Activated CD4-positive, CD25-positive, alpha-beta regulatory T cell treated with anti-CD3 and anti-CD28 coated beads, Interleukin-2, amount 50 U/mL, for 72 hours (primary cell): ENCODE measurements at places on chromosomes 4 and X.
A peak's percentile ranks its signal among the peaks of the same experiment; 100 is the strongest.

GRCh38 chr4:101439926-101440325 is 92.6 kb upstream of the PPP3CA start:
- DNase-seq = no peak

DNA sequence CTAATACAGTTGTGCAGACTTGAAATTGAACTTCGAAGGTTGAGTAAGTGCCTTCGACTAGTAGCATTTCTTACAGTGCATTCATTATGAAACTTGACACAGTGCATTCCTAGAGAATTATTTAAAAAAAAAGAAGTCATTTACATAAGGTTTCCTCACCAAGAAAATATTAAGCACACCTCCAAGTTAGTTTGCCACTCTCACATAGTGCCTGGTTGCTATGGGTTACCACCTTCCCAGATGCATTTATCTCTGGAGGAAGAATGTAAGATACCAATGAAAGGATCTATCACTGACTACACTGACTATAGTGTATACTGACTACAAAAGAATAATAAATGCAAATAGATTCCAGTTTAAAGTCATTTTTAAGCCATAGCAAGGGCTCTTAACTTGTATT is 311.9 kb upstream of the RASGEF1B start:
- DNase-seq = no peak

GRCh38 chr4:143482840-143483239 is 30.7 kb upstream of the SMARCA5 start:
- DNase-seq = no peak

DNA sequence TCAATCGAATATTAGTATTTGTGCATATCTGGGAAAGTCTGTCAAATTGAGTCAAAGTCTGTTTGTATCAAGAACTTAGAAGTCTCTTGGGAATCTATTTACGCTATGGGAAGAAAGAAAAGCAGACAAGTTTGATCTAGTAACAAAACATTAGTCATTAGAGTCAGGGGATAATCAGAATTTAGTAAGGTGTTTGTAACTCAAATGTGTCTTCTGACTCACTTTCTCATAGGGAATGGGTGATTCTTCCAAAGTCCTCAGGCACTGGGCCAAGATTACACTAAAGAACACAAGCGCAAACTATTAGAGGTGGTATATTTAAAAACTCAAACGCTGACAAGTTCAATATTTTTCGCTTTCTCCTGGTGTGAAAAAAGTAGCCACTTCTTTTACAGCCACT is 926.5 kb downstream of the PDHA2 start:
- no peak for DNase-seq

DNA sequence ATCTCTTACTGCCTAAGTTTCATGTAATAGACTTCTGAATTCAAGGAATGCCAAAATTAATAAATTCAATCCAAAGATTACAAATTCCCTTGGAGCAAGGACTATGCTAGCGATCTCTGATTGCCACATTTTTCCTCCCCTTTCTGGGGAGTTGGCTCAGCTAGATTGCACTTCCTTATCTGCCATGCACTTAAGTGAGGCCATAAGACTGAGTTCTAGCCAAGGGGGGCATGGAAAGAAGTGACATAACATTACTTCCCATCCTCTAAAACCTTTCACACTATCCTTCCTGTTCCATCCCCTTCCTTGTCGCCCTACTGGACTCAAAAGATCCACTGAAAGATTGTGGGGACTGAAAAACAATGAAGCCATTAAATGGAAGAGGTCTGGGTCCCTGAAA is 53.8 kb upstream of the TXK start:
- DNase-seq = no peak

- no peak for DNase-seq
These were observed 10.3 kb downstream of the SNX25 start for GRCh38 chr4:185219551-185220344.

DNA sequence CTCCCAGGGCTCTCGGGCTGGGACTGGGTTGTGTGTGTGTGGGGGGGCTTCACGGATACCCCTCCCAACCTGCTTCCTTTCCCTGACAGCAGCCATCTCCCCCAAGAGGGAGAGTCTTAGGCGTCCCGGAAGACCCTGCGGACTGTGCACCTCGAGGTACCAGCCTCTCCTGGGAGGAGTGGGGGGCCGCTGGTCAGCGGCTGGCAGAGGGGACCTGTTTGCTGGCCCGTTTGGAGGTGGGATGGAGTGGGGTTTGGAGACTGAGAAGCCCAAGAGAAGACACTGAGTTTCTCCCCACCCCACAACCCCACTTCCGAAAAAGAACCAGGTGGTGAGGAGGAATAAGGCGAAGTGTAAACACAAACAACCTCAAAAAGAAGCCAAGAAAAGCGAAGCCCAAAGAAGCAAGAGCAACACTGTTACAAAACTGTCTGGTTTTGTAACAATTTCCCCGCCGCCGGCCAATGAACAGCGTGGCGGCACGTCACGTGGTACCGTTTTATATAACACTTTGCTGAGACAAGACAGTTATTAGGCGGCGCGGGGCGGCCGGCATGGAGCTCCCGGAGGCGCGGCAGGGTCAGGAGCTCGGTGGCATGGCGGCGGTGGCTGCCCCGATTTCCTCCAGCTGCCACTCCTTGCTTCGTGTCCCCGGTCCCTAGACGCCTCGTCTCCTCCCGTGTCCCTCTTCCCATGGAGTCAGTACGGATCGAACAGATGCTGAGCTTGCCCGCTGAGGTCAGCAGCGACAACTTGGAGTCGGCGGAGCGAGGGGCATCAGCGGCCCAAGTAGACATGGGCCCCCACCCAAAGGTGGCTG is at the start of gene LONRF3:
TSS of gene LONRF3 (plus strand) at position 531 of the 820 bp plus-strand sequence. CDS start at position 694, 163 bp downstream.
- DNase-seq = peak; percentile 59

DNA sequence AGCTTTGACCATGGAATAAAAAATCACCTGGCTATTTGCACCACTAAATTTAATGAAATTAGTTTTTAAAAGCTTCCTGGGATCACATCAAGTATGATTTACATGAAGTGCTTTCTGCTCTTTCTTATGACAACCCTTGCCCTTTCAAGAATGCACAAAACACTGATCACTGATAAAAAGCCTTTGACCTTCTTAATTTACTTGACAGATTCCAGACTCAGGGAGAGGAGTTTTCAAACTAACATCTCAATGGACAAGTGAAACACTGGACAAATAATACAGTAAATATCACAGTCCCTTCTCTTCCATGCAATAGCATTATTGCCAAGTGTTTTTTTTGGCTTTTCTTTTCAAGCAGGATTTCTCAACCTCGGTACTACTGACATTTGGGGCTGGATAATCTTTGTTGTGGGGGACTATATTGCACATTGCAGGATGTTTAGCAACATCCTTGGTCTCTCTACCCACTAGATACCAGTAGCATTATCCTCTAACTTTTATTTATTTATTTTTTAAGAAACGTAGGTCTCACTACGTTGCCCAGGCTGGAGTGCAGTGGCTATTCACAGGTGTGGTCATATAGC is 86.3 kb downstream of the ZNF827 start:
- DNase-seq = no peak

DNA sequence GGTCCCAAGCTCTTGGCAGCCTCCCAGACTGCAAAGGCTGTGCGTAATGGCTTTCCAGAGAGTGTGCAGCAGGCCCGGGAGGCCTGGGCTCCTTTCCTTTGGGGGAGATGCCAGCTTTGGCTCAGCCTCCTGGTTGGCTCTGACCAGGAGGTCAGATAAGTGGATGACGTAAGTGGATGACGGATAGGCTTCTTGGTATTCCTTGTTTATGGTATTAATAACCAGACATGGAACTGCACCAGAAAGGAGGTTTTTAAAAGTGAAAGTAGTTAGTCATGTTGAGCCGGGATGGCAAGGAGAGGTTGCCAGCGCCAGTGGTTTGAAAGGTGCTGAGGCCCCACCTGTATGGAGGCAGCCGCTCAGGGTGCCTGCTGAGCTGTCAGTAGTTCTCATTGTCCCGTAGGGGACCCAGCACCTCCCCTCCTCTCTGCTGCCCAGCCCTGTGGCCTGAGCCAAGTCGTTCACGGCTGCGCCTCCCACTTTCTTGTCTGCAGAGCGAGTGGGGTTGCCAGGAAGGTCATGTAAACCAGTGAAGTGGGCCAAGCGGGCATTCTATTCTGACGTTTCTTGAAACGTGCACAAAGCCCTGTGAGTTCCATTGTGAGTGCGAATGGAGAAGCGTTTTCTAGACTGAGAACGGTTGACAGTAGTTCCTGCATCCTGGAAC is 28.7 kb upstream of the STOX2 start:
- DNase-seq = no peak

GRCh38 chr4:42824278-42824977 is 68.1 kb upstream of the GRXCR1 start:
- DNase-seq = no peak

DNA sequence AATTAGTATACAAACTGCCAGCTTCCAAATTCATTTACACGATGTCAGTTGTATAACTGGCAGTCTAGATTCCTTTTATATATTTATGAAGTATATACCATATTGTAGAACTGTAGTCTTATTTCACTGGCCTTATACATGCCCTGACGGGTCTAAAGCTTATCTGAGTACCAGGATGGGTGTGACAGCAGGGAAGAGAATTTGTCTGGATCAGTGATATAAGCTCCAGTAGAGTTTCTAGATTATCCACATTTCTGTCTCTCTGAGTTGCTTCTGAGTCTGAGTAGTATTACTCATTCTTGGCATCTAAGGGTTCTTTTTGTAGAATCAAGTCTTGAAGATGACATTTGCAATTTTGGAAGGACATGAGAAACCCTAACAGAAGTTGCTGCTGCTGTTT is 101.3 kb downstream of the RPA4 start:
- no peak for DNase-seq
